GM12865 (cell line): ENCODE measurements at places on chromosomes 1 and 21.
A peak's percentile ranks its signal among the peaks of the same experiment; 100 is the strongest.

DNA sequence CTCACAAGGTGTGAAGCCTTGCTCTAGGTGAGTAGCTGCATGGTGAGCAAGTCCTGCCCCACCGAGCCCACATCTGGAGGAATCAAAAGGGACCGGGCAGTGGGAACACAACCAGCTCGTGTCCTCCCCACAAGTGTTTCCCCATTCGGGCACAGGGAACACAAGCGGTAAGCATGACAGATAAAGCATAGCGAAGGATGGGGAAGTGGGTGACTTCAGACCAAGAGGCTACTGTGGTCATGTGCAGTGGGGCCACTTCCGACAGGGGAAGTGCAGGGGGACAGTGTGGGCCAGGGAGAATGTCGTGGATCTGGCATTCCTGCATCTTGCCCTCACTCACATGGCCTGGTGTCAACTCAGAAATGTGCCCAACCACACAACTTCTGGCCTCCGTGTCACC lies 306.2 kb downstream of the FAM72C start:
- DNase-seq: no peak

GRCh38 chr1:151737479-151737878 lies 16.2 kb downstream of the RIIAD1 start:
- no peak for DNase-seq

DNA sequence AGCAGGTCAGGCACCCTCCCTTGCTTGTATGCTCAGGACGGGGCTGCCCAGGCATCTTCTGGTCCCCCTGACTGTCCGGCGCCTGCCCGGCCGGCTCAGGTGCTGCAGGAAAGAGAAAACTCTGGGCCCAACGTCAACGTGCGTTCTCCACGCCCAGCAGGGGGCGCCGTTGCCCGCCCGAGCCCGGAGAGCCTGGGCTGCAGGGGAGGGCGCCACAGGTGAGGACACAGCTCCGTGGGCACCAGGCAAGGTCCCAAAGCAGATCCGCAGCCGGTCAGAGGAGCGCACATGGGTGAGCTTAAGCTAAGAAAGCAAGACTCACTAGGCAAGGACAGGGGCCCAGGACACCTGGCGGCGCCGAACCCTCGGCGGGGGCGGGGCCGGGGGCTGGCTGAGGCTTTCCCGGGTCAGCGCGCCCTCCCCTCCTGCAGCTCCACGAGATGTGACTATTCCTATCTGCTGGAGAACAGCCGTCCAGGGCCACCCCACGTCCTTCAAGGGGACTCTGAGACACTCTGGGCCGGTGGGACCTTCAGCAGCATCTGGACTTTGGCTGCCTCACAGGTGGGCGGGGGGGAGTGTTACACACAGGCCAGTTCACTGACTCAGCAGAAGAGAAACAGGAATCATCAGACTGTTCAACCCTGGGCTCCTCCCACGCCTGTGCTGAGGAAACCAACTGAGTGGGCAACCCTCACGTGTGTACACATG lies 29.3 kb downstream of the KRTAP10-1 start:
- DNase-seq: peak; percentile 66

- DNase-seq: no peak
These were observed 215.0 kb downstream of the SLC35F3 start for GRCh38 chr1:234119431-234119830.

DNA sequence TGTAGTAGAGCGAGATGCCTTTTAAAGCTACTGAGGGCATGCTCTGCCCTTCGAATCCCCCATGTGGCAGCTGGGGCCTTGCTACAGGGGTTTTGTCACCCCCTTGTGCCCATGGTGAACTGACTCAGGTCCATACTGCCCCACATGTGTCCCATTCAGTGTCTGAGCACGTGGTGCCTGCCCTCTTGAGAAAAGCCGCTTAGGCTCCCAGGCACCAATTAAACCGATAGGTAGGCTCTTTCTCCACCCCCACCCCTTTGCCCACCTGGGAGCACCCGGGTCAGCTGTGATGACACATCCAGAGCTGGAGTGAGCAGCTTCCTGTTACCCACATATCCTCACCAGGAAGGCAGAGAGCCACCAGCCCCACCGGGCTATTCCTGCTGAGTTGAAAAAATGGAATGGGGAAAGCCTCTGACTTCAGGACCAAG lies 30.5 kb downstream of the TMCC2 start:
- DNase-seq: no peak

GRCh38 chr1:199335496-199335895 lies 692.0 kb upstream of the NR5A2 start:
- no peak for DNase-seq

DNA sequence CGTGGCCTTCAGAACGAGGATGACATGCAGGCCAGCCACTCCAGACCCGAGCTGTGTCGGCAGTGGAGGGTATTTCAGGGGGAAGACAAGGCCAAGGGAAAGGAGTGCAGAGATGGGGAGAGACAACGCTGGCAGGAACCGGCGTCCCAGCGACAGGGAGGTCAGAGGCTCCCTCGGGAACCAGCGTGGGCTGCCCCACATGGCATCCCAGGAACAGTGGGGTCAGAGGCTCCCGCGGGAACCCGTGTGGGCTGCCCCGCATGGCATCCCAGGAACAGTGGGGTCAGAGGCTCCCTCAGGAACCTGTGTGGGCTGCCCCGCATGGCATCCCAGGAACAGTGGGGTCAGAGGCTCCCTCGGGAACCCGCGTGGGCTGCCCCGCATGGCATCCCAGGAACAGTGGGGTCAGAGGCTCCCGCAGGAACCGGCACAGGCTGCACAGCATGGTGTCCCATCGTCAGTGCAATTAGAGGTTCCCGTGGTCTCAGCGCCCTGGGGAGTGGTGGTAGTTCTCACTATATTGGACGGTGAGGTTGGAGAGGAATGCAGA lies 43.0 kb downstream of the SLC19A1 start:
- DNase-seq: no peak

DNA sequence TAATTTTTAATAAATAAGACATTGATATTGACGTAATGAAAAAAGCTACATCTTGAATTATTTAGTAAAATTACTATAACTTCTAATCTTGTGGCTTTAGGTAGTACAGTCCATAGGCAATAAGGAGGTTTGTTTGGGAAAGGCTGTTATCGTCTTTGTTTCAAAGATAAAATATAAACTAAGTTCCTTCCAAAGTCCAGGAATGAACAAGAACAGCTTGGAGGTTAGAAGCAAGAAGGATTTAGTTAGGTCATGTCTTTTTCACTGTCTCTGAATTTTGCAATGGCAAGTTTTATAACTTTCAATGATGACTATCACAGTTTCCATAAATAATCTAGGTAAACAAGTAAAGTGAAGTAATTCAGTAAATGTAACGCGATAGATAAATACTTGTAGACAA lies 106.9 kb upstream of the OLFM3 start:
- no peak for DNase-seq
